ENCODE measurements at places on chromosomes 13 and 19. TPM values are rescaled to one million over a fixed set of nuclear protein-coding genes. Genes with fewer than 3 reads are reported as not detected.

ATXN8OS gene
- not detected for total RNA-seq

ZNF865 gene
- total RNA-seq: 13.5 TPM

LPAR6 gene
- 5.8 TPM for total RNA-seq

OR7G2 gene
- total RNA-seq: not detected

MEX3D gene
- 14.9 TPM for total RNA-seq

PRTN3 gene
- not detected for total RNA-seq

CBARP gene
- 3.7 TPM for total RNA-seq

MRPL54 gene
- total RNA-seq: 99.6 TPM

HCST gene
- total RNA-seq: 53.9 TPM

- DNase-seq: no peak
Measured at GRCh38 chr19:39168258-39169142, 28.3 kb upstream of the NCCRP1 start.

- no peak for DNase-seq
Measured at GRCh38 chr13:76854894-76855293, 31.3 kb downstream of the KCTD12 start.

DNA sequence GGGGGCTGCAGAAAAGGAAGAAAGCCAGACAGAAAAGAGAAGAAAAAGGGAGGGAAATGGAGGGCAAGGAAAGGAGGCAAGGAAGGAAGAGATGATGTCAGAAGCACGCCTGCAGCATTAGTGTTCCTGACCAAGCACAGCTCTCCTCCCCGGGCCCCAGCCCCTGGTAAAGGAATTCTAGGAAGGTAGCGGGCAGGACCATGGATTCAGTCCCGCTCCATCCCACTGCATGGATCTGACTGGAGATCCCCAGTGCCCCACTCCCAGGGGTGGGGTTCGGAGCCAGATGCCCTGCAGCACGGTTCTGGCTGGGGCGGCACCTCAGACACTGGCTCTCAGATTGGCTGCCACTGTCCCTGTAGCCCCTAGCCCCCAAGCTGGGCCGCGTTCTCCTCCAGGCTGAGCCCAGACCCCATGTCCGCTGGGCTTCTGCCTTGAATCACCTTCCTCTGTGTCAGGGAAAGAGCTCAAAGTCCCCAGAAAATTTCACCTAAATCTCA is 59.8 kb downstream of the TSHZ3 start:
- DNase-seq: no peak

GRCh38 chr13:57760951-57761350 is 129.4 kb downstream of the PCDH17 start:
- no peak for DNase-seq

- DNase-seq: no peak
Measured at GRCh38 chr13:60012488-60012887, 151.2 kb downstream of the DIAPH3 start.

- no peak for DNase-seq
Measured at GRCh38 chr13:76778853-76779252, 107.4 kb downstream of the KCTD12 start.

- DNase-seq: no peak
Measured at GRCh38 chr19:45995715-45996385, 583 bp downstream of the CCDC61 start.

DNA sequence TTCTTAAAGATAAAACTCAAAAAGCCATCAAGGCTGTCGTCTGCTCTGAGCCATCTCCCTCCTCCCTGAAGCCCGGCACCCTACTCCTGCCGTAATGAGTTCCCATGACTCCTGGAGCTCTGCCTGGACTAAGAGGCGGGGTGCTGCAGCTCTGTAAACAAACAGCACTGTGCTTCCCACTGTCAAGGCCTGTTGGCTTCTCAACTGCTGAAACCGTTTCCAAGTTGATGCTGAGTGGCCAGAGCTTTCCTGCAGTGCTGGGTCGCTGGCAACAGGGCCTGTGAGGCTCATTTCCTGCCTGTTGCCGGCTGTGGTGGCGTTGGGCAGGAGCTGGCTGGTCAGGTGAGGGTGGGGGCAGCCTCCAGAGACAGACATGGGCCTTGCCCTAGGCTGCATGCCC is 26.7 kb upstream of the ISYNA1 start:
- no peak for DNase-seq

- no peak for DNase-seq
Measured at GRCh38 chr13:110136660-110137585, 170.0 kb downstream of the COL4A1 start.

DNA sequence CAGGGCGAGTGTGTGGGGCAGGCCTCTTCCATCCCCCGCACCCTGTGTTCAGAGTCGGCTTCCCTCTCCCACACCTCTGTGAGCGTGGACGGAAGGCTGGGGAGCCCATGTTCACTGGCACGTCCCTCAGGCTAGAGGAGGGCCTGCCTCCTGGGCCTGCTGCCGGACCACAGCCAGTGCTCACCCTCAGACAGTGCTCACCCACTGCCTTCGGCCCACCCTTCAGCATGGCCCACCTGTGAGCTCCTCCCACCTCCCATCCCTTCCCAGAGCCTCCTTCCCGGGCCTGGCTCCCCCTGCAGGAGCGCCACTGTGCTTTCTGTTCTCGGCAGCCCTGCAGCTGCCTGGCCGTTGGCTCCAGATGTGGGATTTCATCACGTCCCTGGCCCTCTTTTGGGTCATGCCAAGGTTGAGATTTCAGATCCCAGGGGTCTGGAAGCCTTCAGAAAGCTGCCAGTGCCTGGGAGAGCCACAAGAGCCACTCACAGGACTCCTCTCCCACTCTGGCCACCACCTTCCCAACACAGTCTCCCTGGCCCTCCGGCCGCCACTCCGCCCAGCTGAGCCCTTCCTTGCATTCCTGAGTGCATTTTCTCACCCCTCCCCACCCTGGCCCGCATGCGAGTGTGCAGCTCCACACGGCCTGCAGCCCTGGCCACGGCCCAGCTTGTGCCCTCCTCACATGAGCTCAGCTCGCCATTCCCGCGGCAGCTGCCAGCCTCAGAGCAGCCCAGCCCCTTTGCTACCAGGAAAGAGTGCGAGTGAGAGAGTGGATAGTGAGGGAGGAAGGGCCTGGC is 25.3 kb downstream of the CAPN12 start:
- no peak for DNase-seq

DNA sequence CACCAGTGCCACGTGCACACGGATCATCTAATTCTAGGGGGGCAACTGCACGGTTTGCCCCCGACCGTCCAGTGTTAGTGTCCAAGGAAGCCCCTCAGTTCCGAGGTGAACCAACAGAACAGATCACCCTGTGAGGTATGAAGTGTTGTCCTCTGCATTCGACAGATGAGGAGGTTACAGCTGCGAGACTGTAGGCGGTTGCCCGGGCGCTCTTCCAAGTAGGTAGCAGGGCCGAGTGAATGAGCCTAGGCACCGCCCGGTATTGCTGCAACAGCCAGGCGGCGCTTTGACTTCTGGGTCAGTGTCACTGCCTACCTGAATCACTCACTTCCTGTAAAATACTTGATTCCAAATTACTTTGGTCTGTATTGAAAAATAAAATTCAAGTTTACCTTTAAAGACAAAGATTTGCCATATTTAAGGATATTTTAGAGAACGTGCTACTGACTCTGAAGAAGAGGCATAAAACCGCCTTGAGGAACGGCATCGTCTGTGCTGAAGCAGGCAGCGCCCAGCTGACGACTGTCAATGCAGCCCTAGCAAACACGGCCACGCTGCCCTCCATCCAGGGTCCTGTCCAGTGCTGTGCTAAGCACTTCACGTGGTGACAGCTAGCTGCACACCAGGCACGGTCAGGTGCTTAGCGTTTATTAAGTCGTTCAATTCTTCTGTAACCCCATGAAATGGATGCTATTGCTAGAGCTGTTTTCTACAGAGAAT is 19.3 kb upstream of the RASA3 start:
- DNase-seq: no peak
